NCI-H1417 treated with DMSO at 0.1 percent for 48 hours (cell line): ENCODE measurements at places on chromosomes 7 and 10.

DNA sequence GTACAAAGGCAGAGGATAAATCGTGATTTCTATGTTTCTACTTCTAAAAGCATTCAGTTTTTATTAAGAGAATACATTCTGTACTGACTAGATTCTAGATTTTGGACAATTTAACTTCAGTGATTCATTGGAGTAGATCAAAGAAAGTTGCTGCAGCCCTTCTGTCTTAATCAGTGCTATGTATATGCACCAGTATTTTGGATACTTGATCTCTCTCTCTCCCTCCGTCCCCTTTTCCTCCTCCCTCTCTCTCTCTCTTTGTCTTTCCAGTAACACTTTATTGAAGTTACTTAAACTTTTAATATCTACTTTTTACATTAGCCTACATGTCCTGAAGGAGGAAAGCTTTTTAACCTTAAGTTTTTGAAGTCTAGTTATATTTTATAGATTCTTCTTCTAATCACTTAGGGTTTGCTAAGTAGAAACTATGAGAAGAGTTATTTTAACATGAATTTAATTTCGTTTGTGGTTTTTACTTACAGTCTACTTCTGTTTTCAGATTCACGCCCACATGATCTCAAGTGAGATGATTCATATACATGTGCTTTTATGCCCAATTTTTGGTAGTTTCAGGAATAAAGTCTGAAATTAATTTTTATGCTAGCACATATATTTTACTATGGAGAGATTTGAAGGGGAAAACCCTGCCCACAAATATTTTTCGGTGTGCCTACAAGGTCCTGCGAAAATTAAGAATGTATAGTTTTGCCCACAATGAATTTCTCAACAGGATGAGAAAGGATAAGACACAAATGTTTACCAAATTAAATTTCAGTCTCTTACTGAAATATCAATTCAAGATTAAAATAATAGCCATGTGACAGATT, 9.1 kb downstream of the MDFIC start:
- DNase-seq: no peak

DNA sequence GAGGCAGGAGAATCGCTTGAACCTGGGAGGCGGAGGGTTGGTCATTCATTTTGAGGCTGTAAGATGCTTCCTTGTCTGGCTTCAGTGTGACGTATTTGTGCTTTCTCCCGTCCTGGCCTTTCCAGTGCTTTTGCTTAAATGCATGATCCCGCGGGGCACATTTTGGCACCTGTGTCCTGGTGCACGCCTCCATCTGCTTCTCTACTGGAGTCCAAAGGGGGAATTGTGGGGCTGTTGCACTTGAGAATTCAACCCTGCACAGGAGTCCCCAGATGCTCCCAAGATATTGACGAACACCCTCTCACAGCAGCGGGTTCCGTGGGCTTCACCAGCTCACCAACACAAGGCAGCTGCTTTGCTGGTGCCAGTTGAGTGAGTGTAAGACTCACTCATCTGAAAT, 10.3 kb upstream of the LRRC27 start:
- no peak for DNase-seq

- no peak for DNase-seq
Observed at GRCh38 chr10:29920408-29921070, 138.8 kb downstream of the JCAD start.

GRCh38 chr7:7449055-7449454, 86.6 kb downstream of the COL28A1 start:
- no peak for DNase-seq

DNA sequence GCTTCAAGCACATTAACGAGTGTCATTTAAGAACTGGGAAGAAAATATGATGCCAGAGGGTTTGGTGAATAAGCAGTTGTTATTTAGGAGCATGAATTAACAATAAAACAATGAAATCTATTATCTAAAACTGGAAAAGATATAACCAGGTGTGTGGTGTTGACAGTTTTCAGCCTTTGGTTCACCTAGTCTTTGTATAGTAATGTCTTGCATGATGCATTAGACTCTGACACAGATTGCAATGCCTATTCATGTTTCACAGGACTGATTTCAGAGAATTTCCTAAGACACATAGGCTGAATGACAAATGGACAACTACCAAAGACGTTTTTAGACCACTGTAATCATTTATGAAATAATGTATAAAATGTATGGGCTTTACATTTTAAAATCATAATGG, 135.1 kb upstream of the CAV2 start:
- no peak for DNase-seq

DNA sequence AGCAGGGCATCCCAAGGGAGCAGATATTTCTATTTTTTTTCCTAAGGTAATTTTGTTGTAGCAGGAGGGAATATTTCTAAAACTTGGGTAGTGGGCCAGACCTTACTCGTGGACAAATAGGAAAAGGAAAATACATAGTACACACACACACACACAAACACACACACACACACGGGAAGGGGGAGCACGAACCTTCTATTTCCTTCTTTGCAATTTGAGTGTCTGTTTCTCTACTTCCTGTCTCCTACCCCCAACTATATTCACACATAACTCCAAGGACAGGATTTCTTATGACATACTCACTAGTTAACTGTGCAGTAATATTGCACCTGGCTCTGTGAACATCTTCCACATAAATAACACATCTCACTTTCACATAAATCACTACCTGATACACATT, 4.4 kb downstream of the LDB1 start:
- no peak for DNase-seq

DNA sequence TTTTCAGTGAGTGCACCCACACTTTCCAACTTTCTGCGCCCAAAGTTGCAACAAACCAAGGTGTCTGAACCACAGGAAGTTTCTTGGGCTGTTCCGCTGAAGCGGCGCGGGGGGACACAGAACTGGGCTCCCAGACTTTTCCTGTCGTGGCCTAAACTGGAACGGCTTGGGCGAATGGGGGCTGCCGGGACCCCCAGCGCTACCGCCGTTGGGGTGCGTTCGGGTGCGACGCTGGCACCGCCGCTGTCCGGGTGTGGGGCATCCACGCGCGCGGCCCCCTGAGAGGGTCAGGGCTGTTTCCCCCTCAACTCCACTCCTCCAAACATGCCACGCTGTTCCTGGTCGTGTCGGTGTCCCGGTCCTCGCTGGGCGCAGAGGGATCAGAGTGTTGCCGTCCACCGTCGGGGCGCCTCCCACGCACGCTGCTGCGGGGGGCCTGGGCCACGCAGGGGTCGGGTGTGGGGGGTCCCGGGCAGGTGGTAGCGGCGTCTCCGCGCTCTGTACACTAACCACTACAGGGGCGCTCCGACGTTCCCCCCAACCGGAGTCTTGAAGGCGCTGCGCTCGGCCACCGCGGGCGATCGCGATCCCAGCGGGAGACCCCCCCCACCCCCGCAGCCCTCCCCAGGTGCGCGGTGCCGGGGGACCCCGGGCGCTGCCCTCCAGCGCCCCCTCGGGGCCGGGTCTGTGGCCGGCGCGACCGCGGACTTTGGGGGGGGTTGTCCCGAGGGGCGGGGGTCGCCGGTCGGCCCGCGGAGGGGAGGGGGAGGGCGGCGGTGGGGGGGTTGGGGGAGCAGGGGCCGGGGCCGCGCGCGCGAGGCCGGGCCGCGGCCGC, 2.2 kb upstream of the CUX1 start:
- no peak for DNase-seq

DNA sequence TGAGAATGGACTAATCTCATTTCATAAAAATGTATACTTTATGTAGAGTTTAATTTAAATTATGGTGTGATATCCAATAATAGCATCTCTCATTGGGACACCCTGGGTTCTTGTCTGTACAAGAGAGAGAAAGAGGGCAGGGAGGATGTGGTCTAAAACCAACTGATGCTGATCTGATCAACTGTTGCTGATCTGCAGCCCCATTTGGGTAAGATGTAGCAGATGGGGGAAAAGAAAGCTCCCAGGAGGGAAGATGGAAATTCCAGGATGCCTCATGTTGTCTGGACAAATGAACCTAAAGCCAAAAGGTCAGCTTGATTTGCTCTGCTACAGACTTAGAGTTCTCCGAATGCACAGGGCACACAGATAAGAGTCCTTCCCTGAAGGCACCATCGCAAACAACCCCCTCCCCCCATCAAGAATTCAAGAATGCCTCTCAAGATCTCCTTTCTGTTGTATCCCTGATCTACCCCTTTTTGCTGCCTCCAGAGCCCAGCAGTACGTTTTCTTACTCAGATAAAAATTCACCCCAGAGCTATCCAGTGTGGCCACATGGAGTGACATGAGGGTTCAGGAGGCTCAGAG, 171.4 kb upstream of the INHBA start:
- no peak for DNase-seq

DNA sequence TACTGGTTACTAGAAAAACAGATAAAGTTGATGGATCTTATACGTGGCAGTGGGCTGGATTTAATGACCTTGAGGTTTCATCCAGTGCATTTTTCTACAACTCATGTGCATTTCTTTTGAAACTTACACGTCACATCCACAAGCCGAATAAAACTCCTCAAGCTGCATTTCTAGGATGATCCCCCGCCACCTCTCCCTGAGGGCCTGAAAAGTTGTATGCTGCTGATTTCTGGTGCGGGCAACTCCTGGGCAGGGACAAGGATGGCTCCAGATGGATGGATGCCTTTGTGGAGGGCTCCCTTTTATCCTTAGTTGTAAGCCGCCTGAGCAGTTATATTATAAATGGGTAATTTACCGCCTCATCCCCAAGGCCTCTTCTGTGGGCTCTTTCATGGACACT, 1091.1 kb downstream of the LRMDA start:
- no peak for DNase-seq
